ENCODE measurements at places on chromosomes 12 and 14.

GRCh38 chr14:61063461-61063860, 82.4 kb downstream of the SLC38A6 start:
- no peak for DNase-seq

- no peak for DNase-seq
Measured at GRCh38 chr12:53862206-53862605, 76.4 kb upstream of the HOXC13 start.

DNA sequence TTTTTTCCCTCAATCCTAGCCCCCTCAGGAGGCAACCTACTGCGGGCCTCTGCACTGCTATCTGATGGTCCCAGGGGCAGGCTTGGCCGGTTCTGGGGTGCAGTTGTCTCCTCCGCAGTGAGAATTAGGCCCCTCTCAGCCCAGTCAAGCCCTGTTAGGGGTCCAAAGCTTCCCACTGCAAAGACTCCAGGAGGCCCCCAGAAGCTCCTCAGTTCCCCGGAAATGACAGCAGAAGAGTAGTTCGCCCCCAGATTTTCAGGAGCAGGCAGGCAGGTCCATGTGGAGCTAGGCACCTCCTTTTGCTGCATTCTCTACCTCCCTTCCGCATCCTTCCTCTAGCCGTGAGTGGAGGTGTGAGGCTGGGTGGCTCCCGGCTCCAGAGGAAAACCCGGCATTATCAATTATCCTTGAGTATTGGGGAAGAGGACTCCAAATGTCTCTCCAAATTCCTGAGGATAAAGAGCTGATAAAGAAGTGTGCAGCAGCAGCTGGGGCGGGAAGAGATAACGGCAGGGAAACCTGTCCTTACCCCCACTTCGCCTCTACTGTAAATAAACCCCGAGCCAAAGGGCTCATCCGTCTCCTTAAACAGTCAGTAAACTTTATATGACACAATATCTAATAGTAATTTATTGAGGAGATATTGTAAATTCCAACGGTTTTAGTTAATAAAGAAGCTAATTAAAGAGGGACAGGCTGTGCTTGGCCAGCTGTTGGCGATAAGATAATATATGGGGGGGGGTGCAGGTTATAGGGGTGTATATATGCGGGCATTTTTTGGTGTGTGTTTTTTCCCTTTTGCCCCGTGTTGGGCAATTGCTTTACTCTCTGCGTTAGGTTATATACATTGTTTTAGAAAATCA, 641 bp upstream of the HOXC12 start:
- DNase-seq, result no peak

- no peak for DNase-seq
Measured at GRCh38 chr12:65335981-65336380, 57.5 kb downstream of the MSRB3 start.

DNA sequence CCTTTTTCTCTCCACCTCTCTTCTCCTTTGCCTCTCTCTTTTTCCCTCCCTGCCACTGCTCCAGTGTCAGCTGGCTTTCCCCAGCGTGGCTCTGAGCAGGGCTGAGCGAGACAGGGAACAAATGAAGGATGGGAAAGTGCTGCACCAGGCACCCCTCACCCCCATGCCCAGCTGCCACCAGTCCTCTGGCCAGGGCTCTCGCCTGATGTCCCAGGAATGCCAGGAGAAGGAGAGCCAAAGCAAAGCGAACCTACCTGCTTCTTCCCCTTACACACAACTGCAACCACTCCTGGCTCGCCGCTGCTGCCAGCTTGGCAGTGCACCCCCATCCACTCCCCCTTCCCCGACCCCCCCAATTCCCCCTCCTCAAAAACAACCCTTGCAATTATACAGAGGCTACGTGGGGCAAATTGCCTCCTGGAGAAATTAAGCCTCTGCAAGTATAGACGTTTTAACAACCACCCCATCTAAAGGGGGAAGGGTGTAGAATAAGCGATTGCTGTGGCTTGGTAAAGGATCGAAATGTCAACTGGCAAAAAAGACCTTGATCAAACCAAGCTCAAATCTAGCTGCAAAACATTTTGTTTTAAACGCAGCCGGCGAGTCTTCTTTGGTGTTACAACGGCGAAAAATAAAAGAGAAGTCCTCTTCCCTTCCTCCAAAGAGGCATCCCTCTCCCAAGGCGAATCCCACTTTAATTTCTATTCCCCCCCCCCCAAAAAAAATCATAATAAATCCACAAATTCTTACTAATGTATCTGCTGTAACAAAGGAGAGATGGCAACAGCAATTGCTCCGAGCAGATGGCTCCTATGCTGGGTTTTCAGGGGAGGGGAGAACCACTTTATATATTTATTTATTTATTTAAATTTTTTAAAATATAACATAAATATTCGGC, 2.9 kb downstream of the BCL11B start:
- no peak for DNase-seq

GRCh38 chr12:131589221-131589897, 121.5 kb upstream of the SFSWAP start:
- DNase-seq, result peak; percentile 58

GRCh38 chr12:54991161-54991990, 6.8 kb upstream of the TESPA1 start:
- DNase-seq, result peak; percentile 35

DNA sequence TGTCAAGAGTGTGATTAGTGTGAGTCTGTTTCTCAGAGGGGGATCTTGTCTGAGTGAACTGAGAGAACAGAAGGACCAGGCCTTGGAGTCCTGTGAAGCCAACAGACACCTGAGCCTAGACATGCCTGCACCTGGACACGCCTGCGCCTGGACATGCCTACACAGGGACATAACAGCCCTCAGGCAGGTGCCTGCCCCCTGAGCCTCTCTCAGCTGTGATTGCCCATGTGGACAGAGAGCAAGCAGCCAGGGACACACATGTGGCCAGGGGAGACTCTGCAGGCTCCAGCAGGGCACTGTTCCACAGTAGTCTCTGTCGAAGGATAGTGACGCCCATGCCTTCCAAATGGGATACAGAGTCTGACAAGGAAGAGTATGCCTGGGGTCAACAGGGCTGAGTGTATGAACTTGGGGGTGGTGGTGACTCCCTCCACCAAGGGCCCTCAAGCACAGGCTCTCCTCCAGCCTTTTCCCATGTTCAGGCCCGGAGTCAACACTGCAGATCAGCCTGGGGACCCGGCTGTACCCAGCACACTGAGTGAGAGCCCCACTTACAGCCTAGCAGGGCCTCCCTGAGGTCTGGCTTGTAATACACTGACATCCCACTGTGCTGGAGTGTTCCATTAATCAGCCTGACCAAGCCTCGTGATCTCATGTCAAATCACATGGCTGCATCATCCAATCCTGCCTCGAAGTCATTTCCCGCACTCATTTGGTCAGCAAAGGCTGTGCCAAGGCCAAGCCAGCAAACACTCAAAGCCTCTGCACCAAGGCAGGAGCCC, 173.0 kb downstream of the CALM1 start:
- no peak for DNase-seq

DNA sequence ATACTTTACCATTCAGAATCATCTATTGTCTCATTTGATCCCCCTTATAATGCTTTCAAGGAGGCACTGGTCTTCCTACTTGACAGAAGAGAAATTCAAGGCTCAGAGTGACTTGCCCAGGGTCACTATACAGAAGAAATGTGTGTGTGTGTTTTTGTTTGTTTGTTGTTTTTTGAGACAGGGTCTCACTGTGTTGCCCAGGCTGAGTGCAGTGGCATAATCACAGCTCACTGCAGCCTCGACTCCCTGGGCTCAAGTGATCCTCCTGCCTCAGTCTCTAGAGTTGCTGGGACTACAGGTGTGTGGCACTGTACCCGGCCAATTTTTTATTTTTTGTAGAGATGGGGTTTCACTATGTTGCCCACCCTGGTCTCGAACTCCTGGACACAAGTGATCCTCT, 22.9 kb downstream of the IRF2BPL start:
- DNase-seq, result no peak

GRCh38 chr14:48023881-48024280, 348.5 kb upstream of the MDGA2 start:
- DNase-seq, result no peak

DNA sequence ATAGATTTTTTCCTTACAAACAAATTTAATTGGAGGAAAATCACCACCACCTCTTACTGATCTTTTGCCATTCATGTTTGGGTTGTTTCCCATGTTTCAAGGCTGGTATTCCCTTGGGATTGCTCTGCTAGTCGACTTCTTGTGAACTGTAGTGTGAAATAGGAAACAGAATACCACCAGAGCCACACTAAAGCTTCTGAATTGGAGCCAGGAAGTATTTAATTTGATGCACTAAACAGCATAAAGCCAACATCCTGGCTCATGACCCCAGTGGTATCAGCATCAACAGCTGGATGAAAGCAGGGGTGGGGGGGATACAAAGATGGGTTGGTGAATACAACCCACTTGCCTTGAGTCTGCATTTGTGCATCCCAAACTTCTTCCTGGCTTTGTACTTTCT, 127.5 kb downstream of the TBC1D30 start:
- no peak for DNase-seq

- DNase-seq, result no peak
Measured at GRCh38 chr12:49540229-49541139, 1.7 kb downstream of the KCNH3 start.

DNA sequence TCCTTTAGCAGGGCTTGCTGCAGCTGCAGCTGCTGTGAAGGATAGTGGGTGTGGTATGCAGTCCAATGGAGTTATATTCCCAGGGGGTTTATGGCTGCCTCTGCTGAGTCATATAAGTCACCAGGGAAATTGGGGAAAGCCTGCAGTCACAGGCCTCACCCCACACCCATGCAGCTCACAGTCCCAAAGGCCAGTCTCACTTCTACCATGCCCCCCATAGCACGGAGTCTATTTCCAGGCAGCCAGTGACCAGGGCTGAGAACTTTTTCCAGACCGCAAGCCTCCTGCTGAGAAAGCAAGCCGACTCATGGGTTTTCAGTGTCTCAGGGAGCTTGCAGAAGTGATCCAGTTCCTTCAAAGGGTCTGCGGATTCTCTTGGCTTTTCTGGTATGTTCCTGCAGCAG, 322.4 kb upstream of the CLEC14A start:
- no peak for DNase-seq

DNA sequence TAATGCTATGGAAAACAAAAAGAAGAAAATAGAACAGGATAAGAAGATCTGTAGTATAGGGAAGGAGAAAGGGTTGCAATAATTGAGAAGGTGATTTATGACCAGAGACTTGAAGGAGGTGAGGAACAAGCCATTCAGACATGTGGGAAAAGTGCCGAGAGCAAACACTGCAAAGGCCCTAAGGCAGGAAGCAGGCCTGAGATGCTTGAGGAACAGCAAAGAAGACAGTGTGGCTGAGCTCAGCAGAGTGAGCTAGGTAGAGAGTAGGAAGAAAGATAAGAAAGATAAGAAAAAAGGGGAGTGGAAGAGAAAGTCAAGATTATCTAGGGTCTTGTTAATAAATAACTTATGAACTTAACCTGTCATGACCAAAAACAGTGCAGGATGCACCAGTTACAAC, 671.8 kb downstream of the RPS29 start:
- no peak for DNase-seq

DNA sequence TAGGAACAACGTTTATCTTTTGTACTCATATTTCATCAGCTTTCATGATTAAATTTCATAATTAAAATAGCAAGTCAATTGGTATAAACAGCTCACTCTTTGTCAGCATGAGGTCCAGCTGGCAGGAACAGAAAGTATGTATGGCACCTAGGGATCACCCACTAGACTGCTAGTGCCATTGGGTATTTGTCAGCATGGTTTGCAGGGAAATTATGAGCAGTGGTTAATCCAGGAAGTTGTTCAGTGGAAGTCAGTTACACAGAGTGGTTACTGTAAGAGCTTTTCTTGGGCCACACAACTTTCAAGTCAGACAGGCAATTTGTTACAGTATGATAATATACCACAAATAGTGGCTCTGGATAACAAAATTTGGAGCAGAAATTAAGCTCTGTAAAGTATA, 340.3 kb upstream of the RGS6 start:
- peak; percentile 11 for DNase-seq
